Naive thymus-derived CD4-positive, alpha-beta T cell (primary cell): ENCODE measurements at places on chromosomes 1 and 21.

DNA sequence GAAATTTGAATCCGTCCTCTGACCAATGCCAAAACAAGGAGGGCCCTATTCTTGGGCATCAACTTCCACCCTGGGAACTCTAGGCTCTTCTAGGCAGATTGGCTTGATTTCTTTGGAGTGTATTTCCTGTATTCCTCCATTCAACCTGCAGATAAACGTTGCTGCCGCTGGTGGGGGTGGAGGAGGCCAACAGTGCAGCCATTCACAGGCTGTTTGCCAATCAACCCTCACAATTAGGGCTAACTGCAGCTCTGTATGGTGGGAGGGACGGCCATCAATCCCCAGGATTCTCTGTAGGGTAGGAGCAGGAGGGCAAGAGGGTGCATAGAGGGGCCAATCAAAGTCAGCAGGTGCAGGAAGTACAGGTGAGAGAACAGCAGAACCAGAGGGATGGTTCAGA lies 273.1 kb upstream of the PROX1 start:
- DNase-seq = no peak

- no peak for DNase-seq
Measured at GRCh38 chr1:77768006-77768405, 8.4 kb upstream of the USP33 start.

DNA sequence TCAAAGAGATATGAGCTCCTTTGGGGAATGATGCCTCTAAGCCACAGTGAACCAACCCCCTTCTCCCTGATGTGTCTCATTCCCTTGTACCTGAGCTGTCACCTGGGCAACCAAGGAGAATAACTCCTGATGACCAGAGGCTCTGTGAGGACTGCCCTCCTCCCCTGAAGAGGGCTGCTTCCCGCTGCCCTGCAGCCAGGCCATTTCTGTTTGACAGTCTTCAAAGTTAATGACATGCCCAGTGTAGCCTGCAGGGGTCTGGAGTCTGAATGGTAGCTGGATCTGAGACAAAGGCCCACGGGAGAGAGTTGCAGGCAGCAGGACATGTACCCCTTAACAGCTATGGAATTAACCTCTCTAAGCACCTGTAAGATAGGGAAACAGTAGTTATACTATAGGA lies 3.4 kb upstream of the SLFNL1 start:
- DNase-seq = no peak

GRCh38 chr1:103497404-103497803 lies 28.1 kb upstream of the RNPC3 start:
- DNase-seq = no peak

- DNase-seq = no peak
Measured at GRCh38 chr1:207973898-207974568, 63.1 kb upstream of the CD34 start.
